GM12878 (cell line): ENCODE measurements at places on chromosomes 3 and 15.

DNA sequence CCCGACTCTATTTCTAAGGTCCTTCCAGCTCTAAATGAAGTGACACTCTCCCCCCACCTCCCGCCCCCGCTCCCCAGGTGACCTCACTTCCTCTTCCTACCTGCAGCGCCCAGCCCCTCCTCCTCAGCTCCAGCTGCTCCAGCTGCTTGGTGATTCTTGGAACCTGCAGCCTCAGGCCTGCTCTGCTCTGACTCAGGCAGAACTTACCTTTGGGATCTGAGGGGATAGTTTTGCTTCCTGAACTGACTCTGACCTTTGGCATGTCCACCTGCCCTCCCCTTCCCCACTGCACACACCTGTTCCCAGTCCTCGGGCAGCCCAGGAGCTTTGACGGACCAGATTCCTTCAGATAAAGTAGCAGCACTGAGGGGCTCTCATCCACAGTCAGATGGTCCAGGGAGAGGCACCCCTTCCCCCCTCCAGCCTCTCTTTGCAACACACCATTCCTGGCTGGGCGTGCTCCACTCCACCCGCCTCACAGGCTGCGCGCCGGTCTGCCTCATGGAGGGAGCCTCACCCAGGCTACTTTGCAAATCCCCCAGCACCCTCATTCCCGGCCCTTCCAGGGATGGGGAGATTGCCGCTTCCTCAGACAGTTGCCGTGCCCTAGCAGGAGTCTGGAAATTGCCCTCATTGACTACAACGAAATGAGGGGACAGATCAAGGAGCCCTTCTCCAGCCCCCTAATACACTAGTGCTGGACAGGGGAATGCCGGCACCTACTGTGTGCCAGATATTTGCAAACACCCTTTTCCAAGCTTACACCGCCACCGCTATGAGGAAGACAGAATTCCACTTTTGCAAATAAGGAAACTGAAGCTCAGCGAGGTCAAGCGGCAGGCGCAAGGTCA, 692 bp upstream of the C15orf39 start:
- DNase-seq, result no peak

DNA sequence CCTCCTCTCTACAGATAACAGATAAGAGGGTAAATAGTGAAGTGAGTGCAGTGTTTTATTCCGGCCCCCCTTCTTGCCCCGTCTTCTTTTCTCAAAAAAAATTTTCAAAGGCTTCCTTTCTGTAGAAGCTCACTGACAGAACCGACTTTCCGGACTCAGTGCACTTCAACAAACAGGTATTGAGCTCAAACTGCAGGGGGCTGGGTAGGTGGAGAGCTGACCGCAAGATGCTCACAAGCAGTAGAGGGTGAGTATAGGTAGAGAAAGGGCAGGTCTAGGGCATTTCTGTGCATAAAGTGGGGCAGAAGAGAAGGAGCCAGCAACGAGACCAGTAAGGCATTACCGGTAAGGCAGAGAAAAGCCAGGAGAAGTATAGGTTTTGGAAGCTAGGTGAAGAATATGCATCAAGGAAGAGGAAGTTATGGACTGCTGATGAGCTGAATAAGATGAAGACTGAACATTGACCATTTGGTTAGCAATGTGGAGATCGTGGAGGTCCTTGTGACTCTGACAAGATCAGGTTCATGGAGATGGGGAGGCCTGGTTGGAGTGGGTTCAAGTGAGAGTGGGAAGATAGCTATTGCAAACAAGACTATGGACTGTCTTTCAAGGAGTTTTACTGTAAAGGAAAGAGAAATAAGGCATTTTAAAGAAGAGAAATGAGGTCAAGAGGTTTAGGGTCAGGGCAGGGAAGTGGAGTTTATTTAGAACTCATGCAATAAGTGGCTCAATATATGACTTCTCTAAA, 97.4 kb downstream of the ST6GAL1 start:
- DNase-seq, result no peak

GRCh38 chr15:93583968-93584367, 495.0 kb upstream of the RGMA start:
- no peak for DNase-seq

DNA sequence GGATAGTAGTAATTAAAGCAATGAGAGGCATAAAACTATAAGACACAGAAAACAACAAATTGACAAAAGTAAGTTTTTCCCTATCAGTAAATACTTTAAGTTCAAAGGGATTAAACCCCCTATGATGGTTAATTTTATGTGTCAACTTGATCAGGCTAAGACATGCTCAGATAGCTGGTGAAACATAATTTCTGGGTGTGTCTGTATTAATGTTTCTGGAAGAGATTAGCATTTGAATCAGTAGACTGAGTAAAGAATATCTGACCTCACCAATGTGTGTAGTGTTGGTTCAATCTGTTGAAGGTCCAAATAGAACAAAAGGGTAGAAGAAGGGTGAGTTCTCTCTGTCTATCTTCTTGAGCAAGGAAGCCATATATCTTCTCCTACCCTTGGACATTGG, 283.3 kb upstream of the GRM7 start:
- no peak for DNase-seq

DNA sequence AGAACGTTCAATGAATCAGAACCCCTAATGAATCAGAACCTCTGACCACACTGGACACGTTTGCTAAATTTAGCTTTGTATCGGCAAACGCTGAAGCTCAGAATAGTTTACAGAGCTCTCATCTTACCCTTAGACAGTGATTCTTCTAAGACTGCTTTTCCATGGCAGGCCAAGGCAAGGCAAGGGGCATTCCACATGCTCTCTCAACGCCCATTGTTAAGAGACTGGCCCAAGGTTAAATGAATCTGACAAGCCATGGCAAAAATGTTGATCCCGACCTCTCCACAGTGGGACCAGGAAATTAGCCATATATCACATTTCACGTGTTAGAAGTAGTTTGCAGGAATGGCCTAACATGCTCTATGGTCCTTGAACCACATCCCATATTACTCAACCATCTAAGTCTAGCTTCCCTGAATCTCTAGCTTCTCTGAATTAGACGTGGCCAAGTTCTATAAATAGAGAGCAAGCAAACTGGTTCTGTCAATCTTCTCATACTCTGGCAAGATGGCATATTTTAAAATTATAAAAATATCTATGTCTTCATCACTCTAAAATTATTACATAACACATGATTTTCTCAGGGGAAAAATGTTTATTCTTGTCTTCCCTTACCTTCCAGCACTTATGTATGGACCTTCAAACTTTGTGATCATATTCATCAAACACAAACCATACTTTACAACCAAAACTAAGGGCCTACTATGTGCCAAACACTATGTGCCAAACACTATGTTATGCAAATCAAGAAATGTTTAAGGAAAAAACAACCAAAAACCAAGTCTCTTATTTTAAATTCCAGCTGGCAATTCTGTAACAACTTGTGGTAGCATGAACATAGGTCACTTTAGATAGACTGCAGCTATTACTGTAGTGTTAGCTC, 54.3 kb downstream of the AAGAB start:
- no peak for DNase-seq

GRCh38 chr3:174639406-174639805, 219.7 kb upstream of the NAALADL2 start:
- no peak for DNase-seq
